ENCODE measurements at places on chromosomes 7 and 10.

DNA sequence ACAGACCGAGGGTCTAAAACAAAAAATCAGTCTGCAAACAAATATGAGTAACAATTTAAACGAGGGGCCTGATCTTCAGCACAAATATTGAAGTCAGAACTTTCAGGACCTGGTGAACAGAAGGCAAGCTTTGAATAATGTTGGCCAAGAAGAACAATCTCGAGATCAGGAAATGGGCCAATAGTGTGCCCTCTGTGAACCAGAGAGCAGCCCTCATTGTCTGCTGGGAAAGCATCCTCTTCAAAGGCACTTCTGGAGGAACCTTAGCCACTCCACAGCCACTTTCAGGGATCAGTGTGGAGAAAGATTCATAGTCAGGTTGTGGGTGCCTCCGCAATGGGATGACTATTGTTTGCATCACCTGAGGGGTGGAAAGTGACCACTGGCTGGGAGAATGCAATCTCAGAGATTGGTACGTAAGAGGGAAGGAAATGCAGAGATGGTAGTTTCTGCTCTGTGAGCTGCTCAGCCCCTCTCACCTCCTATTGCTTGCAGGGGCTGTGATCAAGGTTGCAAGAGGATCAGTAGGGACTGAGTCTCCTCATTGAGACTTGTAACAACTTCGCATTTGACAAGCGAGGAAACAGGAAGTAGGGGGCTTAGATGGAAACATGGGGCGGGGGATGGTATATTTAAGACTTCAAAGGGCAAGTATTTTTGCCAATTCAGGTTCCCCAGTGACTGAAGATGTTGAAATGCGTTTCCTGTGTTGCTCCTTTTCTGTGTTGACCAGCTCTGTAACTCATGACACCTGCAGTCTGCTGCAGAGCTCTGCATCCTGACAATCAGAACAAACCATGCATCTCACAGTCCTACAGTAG, 28.4 kb upstream of the IFRD1 start:
- DNase-seq, result no peak

DNA sequence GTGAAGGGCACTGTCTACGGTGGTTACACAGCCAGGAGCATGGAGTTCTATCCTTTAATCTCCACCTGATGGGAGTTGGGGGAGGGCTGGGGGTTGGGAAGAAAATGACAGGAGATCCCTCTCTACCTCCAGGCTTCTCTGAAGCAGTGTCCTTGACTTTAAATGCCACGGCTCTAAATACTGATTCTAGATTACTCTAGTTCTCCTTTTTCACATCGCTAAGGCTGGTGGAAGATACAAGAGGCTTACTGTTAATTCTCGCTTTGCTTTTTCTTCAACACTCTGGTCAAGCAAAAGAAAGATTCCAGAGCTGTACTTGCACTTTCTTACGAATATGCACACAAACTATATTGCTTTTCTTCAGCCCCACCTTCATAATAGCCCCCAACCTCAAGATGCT, 30.5 kb downstream of the ARL3 start:
- no peak for DNase-seq

DNA sequence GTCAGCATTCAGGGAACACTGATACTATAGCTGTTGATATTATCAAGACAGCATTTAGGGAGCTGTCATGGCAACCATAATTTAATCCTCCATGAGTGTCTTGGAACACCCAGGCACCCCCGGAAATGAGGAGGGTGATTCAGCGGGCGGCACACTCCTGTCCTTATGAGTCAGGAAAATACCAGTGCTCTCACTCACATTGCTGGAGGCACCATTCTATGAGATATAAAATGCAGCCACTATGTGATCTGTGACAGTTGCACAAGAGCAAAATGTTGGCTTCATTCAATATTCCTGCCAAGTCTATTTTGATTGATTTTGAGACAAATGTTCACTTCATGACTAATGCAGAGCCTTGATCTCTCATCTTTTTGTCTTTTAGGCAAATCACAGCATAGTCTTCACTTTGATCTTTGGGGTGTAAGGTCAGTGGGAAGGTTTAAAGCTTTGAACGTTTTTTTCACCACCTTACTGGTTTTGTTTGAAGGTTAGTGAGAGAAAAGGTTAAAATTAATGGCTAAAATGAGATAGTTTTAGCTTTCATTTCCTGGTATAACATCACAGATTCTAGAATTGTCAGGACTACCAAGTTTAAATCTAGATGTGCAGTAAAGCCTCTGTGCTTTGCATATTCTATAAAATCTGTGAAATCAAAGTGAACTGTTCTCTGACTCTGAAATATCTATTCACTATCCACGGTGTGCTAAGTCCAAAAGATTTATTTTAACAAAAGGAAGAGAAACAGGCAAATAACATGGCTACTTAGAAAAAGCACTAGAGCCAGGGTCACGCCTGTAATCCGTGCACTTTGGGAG, 12.4 kb upstream of the ARHGAP12 start:
- peak; percentile 73 for DNase-seq

DNA sequence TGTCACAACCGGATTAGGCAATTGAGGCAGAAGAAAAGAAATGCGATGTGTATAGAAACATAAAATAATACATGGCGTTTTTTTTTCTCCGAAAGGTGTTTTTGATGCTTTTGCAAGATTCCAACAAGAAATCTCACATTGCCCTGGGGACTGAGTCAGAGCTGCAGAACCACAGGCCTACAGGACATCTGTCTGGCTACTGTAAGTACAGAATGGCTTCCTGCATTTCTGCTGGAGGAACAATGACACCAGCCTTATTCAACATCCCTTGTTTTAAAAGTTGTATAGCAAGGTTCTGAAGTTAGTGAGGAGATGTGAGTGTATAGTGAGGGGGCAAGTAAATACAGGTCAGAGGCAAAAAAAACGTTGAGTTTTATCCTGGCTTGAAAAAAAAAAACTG, 256.4 kb downstream of the ABCA13 start:
- no peak for DNase-seq

DNA sequence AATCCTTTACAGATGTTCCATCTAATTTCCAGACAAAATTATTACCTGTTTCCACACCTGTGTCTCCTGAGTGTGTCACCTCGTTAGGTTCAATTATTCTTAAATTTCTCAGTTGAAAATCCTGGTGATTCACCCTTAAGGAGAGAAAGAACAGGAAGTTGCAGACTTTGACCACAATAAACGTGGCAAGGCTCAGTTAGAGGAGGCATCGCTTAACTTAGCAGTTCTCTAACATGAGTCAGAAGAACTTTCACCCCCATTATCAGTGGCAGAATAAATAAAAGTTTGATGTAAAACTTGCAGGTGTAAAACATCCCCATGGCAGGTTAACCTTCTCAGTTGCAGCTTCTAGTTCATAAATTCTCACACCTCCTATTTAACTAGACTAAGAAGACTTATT, 8.3 kb downstream of the XPNPEP1 start:
- DNase-seq, result no peak

- no peak for DNase-seq
Observed at GRCh38 chr10:16581202-16581601, 59.5 kb upstream of the C1QL3 start.

DNA sequence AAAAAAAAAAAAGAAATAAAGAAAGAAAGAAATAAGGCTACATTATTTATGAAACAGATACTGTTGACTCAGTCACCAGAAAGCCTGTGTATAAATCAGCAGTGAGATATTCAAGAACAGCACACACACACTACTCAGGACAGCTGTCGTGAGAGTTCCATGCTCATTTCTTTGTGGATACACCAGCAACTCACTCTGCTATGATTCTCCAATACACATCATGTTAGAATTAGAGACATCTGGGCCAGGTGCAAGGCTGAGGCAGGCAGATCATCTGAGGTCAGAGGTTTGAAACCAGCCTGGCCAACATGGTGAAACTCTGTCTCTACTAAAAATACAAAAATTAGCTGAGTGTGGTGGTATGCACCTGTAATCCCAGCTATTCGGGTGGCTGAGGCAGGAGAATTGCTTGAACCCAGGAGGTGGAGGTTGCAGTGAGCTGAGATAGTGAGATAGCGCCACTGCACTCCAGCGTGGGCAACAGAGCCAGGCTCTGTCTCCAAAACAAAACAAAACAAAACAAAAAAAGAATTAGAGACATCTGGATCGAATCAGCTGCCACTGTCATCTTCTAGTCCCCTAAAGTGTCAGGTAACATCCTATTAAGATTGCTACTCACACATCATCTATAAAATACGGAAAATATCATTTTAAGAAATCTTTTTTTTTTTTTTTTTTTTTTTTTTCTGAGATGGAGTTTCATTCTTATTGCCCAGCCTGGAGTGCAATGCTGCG, 11.2 kb upstream of the NUPR2 start:
- DNase-seq, result no peak

- no peak for DNase-seq
Observed at GRCh38 chr10:122181041-122181732, 89.9 kb upstream of the BTBD16 start.

DNA sequence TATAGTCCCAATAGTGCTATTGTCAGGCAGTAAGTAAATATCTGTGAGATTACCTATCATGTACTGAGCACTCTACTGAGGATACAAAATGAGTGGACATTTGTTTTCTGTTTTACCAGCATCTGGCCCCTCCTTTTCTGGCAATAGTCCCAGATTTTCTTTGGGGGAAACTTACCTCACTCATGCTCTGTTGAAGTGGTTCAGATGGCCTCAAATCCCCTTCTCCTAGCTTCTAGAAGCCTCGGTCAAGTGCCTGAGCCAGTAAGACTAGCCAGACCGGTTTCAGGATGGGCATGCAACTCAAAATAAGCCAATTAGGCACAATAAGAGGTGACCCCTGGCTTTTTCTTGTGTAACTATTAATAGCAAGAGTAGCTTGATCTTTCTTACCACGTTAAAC, 19.7 kb downstream of the TRDMT1 start:
- DNase-seq, result no peak

DNA sequence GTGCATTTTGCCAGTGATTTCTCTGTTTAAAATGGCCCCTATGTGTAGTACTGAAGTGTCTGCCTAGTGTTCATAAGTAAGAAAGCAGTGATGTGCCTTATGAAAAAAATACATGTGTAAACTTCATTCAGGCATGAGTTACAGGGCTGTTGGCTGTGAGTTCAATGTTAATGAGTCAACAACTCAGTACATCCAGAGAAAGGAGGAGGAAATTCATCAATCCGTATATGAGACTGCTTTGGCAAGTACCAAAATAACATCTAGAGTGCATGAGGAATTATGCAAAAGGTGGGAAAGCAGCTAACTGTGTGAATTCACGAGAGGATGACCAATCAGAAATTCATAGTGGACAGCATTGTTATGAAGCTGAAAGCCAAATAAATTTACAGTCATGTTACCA, 255.6 kb downstream of the ZEB1 start:
- DNase-seq, result no peak

DNA sequence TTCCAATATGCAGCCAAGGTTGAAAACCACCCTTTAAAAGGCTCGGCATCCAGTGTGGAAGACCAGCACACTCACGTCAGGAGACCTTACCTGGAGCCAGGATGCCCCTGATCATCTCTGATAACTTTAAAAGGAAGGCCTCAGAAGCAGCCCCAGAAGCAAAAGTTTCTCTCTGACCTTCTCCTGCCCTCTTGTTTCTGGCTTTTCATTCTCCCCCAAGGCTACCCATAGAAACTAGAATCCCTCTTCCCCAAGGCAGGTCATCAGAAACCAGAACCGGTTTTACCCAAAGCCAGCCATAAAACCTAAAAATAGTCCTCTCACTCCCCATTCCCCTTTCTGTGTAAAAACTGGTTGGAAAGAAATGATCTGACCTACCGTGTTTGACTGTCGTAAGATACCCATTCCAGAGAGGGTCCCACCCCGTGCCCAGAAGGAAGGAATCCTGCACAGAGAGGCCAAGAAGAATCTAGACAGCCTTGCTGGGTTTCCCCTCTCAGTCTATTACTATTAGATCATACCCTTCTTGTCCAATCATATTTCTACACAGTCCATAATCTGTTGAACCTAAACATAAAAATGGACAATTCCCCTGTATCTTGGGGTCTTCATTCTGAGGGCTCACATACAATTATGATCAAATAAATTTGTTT, 17.5 kb upstream of the TSPAN14 start:
- DNase-seq, result no peak

- no peak for DNase-seq
Observed at GRCh38 chr10:99582255-99582770, 37.9 kb downstream of the SLC25A28 start.

DNA sequence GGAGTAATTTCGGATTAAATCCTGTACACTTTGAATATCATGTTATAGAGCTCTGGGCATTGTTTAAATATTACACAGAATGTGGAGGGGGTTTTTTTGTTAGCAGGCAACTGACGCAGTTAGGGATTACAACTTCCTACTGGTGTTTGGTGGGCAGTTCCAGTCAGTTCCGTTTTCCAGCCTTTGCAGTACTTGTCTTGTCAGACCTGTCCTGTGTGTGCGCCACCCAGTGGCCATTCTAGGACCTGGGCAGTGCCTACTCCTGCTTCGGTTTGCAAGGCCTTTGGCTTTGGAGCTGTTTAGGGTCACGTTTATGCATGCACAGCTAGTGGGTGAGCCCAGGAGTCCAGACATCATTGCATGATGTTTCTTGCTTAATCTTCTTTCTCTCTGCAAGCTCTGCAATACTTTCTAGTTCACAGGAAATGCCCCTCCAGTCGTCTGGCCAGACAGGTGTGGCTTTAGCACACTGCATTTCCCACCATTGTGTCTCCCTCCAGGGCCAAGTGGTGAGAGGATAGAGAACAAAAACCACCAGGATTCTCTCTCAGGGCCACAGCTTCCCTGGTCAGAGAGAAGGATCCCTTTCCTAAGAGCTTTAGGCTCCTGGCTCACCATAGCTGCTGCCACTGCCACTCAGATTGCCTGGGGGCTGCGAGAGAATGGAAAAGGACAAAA, 96.5 kb upstream of the TARP start:
- DNase-seq, result peak; percentile 46

GRCh38 chr10:69577268-69578232, 4.3 kb upstream of the NEUROG3 start:
- DNase-seq, result no peak

- DNase-seq, result no peak
Observed at GRCh38 chr10:110833941-110834628, 37.6 kb upstream of the PDCD4 start.

- DNase-seq, result no peak
Observed at GRCh38 chr10:35498693-35499092, 106.4 kb upstream of the GJD4 start.
